Adrenal gland (tissue), 19 donors: ENCODE measurements at places on chromosomes 11 and 22. TPM values are rescaled to one million over a fixed set of nuclear protein-coding genes. Genes with fewer than 3 reads are reported as not detected.
A peak's percentile ranks its signal among the peaks of the same experiment; 100 is the strongest.

DNA sequence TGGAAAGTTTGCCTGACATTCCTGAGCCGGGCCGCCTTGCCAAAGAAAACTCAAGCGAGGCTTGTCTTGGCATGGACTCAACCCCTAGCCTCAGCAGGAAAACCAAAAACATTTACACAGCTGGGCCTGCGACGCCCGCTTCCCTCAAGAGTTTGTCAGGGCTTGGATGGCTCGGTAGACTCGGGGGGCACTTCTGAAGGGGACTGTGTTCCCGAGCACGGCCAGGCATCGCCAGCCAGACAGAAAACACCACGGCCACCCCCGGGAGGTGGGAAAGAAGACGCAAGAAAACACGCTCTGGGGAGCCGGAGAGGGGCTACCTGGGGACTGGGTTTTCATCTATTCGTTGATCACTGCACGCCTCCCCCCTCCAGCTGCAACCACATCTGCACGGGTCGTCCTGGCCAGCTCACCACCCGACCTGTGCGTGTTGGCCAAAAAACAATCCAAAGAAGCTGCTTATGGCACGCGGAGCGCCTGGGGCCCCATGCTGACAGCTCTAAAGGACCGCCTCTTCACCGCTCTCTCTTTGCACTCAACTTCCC is 380.7 kb downstream of the MN1 start:
- peak; percentile 46 for DNase-seq

The KCNQ1OT1 gene
- total RNA-seq: 10.6 TPM

GRCh38 chr11:65183201-65183891 is 1.6 kb downstream of the CAPN1 start:
- DNase-seq: peak; percentile 21

DNA sequence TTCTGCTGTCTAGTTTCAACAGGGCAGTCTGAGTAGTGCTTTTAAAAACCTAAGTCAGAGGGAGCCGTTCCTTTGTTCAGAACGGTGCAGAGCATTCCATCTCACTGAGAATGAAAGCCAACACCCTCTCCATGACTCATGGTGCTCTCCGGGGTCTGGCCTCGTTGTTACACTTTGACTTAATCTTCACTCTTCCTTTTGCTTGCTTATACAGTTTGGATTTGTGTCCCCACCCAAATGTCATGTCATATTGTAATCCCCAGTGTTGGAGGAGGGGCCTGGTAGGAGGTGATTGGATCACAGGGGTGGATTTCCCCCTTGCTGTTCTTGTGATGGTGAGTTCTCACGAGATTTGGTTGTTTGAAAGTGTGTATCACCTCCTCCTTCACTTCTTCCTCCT is 292.2 kb downstream of the ST3GAL4 start:
- no peak for DNase-seq

- no peak for DNase-seq
Measured at GRCh38 chr11:8871962-8872361, 39.0 kb upstream of the AKIP1 start.
